Mesendoderm (in vitro differentiated cells): ENCODE measurements at places on chromosomes 2 and 18.

DNA sequence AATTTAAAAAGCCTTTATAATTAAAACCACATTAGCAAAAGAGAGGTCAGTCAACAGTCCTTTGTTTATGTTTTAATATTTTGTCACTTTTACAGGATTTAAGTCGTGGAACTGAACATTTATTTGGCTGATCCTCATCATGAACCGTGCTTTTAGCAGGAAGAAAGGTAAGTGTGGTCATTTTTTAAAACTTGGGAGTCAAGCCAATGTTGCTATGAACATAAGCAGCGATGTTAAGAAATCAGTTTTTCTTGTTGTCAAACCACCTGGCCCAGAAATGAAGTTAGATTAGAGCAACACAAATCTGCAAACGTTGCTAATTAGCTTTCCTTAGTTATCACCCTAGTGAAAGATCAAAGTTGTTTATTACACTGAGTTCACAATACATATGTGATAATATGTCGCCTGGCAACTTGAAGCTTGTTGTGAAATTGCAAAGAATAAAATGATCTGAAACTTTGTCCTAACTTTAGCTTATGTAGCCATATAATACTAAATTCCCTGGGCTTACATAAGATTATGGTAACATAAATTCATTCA lies 186.0 kb downstream of the GULP1 start:
- peak; percentile 63 for DNase-seq

- peak; percentile 69 for DNase-seq
Measured at GRCh38 chr2:127106457-127106990, 430 bp downstream of the BIN1 start.

DNA sequence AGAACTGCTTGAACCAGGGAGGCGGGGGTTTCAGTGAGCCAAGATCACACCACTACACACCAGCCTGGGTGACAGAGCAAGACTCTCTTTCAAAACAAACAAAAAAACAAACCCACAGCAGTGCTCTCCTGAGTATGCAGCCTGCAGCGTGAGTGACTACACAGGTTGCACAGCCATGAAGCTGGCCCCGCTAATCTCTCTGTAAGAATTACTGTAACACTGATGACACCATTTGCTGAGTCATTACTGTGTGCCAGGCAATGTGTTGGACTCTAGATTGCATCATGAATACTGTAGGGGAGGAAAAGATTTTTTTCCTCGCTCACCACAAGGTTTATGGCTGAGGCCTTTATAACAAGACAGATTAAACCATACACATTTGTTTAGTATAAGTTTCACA lies 118.6 kb upstream of the ATP8B1 start:
- peak; percentile 27 for DNase-seq

GRCh38 chr18:41524674-41525470 lies 430.2 kb upstream of the PIK3C3 start:
- no peak for DNase-seq

DNA sequence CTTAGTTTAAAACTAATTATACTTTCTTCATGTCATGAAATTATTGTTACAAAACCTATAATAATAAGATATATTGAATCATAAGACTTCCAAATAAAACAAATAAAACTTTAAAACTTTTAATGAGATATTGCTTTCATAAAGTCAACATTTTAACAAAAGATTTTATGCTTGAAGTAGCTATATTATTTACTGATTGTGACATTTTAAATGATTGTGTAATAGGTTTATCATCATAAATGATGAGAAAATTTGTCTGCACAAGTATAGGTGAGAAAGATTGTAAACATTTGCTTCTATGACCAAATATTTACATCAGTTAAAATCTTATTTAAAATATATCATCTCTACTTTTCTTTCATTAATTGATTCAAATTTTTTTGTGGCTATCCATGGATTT lies 5.1 kb upstream of the GALNT13 start:
- no peak for DNase-seq

GRCh38 chr2:186751790-186752189 lies 57.9 kb downstream of the FAM171B start:
- peak; percentile 49 for DNase-seq

DNA sequence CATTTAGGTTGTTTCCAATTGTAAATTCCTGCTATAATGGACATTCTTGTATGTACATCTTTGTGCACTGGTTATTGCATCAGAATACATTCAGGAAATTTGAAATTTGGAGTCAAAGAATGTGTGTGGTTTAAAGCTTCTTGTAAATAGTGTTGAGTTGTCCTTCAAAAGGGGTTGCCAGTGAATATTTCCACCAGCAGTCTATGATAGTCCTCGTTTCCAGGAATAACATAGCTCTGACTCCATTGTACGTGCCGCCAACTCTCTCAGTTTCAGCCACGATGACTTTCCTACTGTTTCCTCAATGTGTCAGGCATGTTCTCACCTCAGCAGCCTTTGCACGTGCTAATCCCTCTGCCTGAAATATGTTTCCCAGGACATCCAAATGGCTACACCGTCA lies 10.9 kb upstream of the HS6ST1 start:
- no peak for DNase-seq

GRCh38 chr2:203582468-203582867 lies 47.4 kb upstream of the RAPH1 start:
- no peak for DNase-seq

GRCh38 chr2:221463241-221463896 lies 108.7 kb downstream of the EPHA4 start:
- no peak for DNase-seq

- no peak for DNase-seq
Measured at GRCh38 chr2:116545286-116546068, 1269.0 kb upstream of the DDX18 start.

DNA sequence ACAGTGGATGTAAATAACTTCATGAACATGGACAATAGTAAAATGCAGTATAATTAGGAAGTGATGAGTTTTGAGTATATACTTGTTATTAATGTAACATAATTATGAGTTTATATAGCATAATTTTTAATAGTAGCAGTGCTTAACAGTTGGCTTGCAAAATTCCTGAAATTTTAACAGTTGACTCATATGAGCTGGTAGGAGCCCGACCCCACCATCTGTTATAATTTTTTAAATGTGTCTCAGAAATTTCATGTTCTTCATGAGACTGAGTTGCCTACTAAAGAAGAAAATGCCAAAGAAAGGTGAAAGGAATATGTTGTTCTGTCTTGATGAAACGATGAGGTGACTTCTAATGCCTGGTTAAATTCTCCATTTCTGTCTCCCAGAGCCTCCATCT lies 62.6 kb downstream of the ITGB1BP1 start:
- no peak for DNase-seq

- no peak for DNase-seq
Measured at GRCh38 chr2:233858331-233858730, 4.0 kb upstream of the HJURP start.

DNA sequence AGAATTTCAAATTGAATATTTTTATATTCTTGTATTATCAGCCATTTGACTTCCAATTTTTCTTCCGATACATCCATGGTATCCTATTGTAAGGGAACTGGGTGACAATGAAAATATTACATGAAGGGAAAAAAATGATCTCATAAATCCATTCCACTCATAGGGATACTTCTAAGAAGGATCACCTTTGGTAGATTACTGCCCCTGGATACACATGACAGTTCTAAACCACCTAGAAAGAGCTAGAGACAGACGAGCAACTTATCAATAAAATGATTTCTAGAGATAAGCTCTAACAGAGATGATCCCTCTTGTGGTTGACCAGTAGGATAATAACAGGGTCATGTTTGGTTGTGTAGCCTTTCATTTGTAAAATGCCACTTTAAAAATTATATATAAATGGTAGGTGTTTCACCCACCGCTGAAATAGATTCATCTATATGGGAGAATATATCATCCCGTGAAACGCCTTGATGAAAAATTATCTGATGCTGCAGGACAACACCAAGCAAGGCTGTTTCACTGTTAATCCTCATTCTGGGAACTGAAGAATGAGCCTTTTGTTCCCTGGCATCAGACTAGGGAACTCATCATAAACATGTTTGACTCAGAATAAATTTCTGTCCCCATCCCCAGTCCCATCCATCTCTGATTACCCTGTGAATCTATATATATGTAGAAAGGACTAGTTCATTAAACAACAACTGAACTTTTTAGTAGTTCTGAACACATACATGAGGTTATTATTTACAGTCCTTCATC lies 180.0 kb downstream of the TCF4 start:
- no peak for DNase-seq

DNA sequence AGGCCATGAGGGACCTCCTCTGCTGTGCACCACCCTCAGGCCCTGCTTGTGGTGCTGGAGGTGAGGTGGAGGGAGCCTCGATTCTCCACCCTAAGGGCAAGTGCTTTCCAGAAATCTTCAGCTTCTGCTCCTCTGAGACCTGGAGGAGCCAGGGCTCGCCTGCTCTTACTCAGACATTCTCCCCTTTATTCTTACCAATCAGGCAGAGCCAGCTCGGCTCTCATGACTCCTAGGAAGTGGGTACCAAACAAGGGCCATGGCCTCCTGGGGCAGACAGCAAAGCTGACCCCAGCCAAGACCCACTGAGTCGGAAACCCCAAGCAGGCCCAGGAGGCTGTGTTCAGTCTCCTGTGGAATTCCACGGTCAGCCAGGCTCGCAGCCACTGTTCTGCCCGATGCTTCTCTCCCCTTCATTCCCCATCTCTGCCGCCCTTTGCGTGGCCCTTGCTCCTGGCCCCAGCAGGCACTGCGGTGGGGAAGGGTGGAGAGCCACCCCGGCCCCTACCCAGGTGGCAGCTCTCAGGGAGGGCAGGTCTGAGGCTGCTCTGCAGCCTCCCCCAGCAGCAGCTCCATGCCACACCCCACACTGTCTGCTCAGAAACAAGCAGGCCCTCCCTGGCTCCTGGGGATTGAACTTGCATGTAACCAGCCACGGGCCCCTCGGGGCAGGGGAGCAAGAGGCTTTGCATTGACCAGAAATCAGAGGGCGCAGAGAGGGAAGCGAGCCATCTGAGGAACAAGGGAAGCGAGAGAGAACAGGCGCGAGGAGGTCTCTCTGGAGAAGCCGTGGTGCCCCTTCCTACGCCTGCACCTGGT lies 24.0 kb downstream of the HS1BP3 start:
- no peak for DNase-seq

DNA sequence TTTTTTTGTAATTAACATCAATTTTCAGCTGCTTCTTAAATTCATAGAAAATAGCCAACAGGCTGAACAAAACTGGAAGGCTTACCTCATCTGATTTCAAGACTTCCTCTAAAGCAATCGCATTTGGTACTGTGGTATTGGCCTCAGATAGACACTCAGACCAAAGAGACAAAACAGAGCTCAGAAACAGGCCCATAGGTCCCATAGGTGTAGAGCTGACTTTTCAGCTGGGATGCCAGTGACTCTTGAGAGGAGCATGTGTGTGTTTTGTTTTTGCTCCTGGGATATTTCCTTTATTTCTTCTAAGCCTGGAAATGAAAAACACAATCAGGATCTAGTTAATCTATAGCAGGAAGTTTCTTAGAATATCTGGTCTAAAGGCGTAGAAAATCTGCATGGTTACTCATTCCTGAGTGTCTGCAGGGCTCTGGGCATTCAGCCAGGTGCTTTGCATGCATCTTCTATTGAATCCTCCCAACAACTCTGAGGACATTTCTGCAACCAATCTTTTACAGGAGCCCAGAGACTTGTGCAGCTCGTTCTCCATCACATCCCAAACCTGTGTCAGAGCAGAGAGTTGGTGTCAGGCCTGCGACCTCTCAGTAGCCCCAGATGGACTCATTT lies 190.8 kb downstream of the RTP5 start:
- no peak for DNase-seq

- peak; percentile 99 for DNase-seq
Measured at GRCh38 chr2:163347982-163348856, 387.6 kb downstream of the FIGN start.

DNA sequence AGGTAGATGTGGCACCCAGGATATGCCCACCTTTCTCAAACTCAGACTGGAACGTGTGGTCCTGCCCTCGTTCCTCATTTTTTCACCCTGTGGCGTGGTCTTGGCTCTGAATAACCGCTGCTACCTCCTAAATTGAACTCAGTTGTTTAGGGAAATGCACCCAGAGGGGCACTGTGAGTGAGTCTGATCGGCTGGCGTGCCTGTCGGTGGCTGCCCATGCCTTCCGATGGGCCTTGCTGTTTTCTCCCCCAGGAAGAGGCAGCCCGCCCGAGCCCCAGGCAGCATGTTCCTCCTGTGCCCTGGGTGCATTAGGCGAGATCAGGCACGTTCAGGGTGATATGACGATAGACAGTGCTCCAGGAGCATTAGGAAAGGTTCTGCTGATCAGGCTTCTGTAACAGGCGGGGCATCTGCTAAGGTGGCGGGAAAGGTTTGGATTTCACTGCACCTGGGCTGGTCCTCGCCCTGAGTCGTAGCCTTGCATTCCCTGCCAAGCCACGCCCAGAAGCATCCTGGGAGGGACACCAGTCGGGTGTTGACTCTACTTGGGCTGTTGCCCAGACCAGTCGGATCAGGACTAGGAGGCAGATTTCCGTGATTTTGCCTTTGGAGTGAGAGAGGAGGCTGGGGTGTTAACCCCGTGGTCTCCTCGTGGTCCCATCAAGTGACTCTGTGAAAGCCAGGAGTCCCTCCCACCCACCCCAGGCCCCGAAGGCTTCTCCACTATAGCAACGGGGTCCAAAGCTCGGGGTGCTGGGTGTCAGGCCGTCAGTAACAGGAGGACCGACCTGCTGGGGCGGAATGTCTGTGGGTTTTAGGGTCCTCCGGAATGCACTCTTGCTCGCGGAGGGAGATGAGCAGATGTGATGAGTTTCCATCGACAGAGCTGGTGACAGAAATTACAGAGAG lies 75.1 kb downstream of the SH3BP4 start:
- DNase-seq = no peak

- no peak for DNase-seq
Measured at GRCh38 chr18:43155842-43156241, 40.4 kb upstream of the RIT2 start.

DNA sequence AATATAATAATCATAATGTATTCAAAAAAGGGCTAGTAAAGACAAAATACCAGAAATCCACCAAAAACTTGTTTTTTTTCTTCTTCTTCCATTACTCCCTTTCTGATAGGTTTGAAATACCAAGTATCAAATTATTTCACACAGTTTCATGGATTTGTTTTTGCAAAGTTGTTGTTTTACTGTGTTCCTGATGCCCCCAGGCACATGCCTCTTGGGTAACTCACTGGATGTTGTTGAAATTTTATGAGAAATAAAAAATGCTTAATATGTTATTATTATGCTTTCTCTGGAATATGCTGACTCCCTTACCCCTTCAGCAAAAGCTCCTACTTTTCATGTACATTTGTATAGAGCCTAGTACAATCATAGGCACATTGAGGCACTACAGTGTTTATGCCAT lies 419.6 kb downstream of the NRXN1 start:
- no peak for DNase-seq

- DNase-seq = no peak
Measured at GRCh38 chr2:72625366-72625765, 200.5 kb downstream of the EXOC6B start.

- no peak for DNase-seq
Measured at GRCh38 chr18:995629-996028, 91.0 kb downstream of the ADCYAP1 start.

DNA sequence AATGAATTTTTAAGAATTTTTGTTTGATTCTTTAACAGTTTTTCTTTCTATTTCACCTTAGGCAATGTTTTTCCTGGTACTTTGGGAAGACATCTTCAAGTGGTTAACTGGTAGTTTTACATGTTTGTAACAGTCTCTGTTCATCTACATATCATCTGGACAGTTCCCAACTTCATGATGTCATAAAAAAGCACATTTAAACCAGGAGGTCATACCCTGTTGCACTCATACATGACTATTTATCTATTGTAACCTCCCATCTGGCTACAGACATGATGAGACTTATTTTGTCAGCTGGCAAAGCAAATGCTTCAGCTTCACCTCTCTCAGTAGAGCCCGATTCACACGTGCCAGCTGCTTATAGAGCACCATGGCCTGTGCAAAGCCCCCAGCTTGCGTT lies 99.8 kb upstream of the YPEL5 start:
- no peak for DNase-seq
